ENCODE measurements at places on chromosomes 5 and 9.

DNA sequence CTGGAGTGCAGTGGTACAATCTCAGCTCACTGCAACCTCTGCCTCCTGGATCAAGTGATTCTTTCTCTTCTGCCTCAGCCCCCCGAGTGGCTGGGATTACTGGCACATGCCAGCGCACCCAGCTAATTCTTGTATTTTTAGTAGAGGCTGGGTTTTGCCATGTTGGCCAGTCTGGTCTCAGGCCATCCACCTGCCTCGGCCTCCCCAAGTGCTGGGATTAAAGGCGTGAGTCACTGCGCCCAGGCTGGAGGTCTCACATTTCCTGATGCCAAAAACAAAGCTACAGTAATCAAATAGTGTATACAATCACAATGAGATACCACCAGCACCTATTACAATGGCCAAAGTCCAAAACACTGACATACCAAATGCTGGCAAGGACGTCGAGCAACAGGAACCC lies 51.1 kb downstream of the TTLL11 start:
- no peak for DNase-seq

DNA sequence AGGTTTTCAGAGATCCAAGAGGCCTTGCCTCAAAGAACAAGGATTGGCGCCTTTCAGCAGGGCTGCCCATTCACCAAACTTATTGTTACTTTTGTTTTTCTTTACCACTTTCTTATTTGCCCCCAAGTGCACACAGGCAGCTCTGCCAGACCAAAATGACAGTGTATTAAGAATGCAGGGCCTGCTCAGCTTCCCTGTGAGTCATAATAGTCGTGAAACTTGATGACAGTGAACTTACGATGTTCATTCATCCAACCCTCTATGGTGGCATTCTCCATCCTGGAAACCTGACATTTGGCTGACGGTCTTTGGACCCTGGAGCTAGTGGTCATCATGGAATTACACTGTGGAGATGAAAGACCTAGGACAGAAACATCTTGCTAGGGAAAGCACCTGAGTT lies 44.3 kb downstream of the UBE2QL1 start:
- DNase-seq, result no peak

- DNase-seq, result no peak
These were observed 33.0 kb upstream of the SLC25A51 start for GRCh38 chr9:37936965-37937364.

- DNase-seq, result no peak
These were observed 89.9 kb downstream of the DMRT2 start for GRCh38 chr9:1140057-1140456.

DNA sequence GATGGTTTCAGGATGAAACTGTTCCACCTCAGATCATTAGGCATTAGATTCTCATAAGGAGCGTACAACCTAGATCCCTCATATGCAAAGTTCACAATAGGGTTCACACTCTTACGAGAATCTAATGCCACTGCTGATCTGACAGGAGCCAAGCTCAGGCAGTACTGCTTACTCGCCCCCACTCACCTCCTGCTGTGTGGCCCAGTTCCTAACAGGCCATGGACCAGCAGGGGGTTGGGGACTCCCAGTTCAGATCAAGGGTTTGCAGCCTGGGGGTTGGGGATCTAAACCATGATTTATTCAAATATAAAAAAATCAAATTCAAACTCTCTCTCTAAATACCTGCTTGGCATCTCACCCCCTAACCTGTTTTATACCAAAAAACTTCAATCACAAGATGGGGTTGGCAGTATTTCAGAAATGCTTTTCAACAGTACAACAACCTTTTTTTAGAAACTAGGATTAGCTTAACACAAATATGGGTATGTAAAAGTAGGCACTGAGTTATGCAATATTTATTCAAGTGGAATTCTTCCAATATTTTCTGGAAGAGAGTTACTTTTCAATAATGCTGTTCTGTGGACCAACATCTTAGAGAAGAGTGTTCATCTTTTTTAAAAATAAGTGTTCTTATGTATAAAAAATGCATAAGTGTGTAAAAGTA lies 30.1 kb upstream of the SLC12A2 start:
- DNase-seq, result no peak

DNA sequence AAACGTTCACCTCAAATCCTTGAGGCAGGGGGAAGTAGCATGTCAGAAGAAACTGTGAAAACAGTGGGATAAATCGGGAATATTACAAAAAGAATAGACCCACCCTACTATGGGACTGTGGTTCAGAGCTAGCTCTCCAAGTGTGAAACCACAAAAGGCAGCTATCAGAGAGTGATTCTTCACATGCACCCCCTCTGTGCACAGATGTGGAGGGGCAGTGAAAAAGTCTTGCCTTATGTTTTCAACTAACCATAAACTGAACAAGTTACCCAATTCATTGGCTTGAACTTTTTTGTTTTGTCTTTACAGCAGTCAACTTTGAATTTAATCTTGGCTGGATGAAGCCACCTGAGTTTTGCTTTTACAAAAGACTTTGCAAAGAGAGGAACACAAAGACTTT lies 98.8 kb upstream of the NR4A3 start:
- DNase-seq, result no peak

All from stimulated activated CD8-positive, alpha-beta memory T cell treated with anti-CD3 and anti-CD28 coated beads, Interleukin-4, amount 100 ng/mL, for 1 hour (primary cell).